ENCODE measurements at places on chromosomes 6 and 20.

- DNase-seq = no peak
Measured at GRCh38 chr20:58889798-58890517, 37.4 kb downstream of the GNAS start.

DNA sequence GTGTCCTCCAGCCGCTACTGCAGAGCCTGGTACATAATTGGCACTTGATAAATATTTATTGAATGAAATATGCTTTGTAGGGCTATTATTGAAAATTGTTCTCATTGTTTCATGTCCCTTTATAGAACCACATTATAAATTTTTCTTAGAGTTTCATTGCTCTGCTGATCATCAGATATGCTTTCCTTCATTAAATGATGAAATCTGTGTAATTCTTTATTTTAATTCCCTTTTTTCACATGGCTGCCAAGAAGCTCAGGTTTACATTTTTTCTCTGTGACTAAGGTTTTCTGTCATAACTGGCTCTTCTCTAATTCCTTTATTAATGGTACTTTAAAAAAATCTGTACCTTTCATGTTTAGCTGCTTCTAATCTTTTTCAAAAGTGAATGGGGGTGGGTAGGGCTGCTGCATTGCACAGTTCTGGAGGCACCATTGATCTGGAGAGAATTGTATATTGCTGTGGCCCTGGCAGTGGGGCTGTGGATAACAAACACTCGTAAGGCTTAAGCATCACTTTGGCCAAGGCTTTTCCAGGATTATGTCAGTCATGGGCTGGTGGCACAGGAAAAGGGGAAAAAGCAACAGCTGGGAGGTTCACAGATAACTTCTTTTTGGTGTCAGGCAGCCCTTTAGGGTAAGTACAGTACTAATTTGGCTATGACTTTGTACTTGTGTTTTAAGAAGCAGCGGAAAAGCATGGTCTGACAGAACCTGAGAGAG lies 43.8 kb downstream of the ARFGEF2 start:
- no peak for DNase-seq

- DNase-seq = peak; percentile 47
Measured at GRCh38 chr20:47686545-47686944, 98.7 kb downstream of the SULF2 start.

- no peak for DNase-seq
Measured at GRCh38 chr6:157891544-157892362, 68.7 kb downstream of the SNX9 start.

- no peak for DNase-seq
Measured at GRCh38 chr20:6467562-6467961, 299.9 kb upstream of the BMP2 start.

- no peak for DNase-seq
Measured at GRCh38 chr6:75551367-75551952, 50.2 kb upstream of the SENP6 start.

GRCh38 chr6:38517005-38517404 lies 122.7 kb downstream of the BTBD9 start:
- DNase-seq = peak; percentile 69
